Muscle of back (tissue), 13 donors: ENCODE measurements at places on chromosomes 2 and 18.

GRCh38 chr2:215188078-215188477 lies 49.7 kb upstream of the ABCA12 start:
- DNase-seq, result no peak

DNA sequence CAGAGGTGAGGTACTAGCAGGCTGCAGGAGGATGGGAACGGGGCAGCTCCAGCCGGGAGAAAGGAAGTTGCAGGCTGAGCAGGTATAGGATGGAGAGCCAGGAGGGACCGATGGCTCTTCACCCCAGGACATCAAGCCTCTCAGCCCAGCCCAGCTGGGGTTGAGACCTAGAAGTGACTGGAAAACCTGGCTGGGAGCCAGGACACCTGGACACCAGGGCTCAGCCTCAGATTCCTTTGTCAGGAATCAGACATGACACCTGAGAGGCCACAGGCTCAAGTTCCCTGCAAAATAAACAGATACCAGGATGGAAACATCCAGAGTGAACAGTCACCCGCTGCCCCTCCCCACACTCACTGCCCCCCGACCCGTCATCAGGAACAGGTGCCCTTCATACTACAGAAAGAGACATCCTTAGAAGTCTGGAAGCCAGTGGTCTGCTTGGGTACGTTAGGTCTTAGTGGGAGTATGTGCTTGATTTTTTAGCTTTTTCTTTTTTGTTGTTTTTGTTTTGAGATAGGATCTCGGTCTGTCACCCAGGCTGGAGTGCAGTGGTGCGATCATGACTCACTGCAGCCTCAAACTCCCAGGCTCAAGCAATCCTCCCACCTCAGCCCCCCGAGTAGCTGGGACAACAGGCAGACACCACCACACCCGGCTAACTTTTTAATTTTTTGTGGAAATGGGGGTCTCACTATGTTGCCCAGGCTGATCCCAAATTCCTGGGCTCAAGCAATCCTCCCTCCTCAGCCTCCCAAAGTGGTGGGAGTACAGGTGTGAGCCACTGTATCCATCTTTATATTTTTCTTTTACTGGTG lies 95.7 kb upstream of the STPG4 start:
- DNase-seq, result no peak

DNA sequence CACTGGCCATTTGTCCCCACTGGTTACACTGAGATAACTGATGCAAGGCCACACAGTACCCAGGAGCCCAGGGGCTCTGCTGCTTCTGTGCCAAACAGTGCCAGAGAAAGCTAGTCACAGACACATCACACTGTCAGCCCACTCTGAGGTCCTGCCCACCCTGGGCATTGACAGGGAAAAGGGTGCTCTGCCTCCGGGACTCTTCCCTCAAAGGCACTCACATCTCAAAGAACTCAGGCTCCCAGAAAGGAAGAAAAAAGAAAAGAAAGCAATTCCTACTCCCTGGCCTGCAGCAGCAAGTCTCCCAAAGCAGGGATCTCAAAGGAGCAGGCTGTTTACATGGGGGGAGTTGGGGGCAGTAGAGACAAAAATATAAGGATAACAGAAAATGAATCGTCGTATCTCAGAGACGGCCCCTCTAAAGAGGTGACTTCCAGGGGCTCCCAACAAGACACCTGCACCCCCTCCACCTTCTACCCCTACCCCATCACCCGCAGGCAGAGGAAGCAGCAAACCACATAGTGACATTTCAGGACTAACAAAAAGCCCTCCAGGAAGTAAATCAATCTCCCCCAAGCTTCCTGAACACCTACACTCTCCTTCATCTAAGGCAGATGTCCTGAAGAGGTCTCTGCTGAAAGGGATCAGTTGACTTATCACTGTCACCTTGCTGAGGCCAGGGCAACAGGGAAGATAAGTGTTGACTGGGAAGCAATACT lies 247.6 kb downstream of the TNS1 start:
- DNase-seq, result no peak

- DNase-seq, result no peak
Measured at GRCh38 chr2:152245653-152246052, 70.1 kb upstream of the STAM2 start.

DNA sequence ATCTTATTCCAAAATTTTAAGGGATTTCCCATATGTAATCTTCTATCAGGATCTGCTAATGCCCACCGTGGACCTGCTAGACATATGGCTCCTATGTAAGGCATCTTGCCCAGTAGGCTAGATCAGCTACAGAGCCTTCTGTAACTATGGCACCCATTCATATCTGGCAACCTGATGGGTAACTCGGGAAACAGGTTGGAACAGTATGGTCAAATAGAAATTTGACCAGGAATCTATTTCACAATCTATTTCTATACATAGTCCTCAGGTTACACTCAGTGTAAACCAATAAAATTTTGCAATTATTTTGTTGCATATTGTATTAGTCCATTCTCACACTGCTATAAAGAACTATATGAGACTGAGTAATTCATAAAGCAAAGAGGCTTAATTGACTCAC lies 93.3 kb downstream of the ST6GAL2 start:
- no peak for DNase-seq

GRCh38 chr2:155190342-155190741 lies 491.8 kb downstream of the KCNJ3 start:
- DNase-seq, result no peak

- DNase-seq, result peak; percentile 50
Measured at GRCh38 chr2:237931205-237931721, 35.6 kb upstream of the UBE2F start.

DNA sequence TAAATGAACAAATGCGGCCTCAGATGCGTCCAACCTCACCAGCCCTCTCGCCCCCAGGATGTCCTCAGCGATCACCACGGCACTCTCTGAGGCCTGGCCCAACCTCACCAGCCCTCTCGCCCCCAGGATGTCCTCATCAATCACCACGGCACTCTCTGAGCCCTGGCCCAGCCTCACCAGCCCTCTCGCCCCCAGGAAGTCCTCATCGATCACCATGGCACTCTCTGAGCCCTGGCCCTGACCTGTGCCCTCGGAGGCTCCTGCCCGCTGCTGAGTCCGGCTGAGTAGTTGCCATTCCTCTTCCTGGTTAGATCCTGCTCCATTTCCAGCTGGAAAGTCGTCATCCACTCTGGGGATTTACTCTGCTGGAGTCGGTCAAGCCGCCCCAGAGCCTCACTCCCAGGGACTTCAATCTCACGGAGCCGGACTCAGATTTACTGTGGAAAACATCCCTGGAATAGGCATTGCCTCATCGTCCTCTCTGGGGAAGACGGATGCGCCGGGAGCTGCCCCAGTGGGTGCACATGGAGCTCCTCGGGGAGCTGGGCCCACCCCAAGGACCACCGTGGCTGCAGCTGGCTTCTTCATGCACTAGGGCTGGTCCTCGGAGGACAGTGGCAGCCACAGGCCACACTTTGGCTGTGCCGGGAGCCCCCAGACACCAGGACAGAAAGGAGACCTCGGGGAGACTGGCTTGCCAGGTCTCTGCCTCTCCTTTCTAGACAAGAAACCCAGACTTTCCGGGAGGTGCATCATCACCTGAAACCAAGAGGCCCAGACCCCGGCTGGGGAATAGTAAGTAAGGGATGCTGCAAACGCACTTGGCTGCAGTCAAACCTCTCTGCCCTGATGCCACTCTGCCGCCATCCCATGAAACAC lies 230.6 kb downstream of the EIPR1 start:
- DNase-seq, result no peak

DNA sequence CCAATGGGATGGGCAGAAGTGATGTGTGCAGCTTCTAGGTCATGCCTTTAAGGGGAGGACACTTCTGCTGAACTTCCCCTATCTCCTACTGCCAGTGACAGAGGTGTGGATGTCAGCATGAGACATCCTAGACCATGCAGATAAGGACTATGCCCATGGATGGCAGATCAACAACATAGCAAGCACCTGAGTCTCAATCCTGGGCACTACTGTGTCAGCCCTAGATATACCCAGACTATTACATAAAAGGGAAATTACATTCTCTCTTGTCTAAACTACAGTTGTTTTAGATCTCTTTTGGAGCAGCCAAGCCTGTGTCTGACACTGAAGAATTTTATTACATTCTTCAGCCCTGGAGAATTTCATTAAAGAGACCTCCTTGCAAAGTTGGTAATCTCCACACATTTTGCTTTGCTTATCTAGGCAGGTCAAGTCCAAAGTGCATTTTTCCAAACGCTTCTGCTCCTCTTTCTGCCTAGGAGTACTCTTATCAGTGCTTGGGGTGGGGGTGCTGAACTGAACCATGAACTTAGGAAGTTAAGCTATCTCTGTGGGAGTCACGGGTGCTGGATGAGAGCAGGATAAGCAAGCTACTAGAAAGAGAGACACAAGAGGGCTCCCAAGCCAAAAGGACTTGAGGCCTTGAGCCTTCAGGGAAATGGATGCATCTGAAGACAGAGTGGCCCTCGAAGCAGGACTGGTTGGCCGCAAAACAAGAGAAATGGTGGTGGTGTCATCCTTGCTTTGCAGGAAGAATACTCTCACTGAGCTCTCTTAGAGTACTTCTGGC lies 95.2 kb upstream of the SPRED2 start:
- no peak for DNase-seq

DNA sequence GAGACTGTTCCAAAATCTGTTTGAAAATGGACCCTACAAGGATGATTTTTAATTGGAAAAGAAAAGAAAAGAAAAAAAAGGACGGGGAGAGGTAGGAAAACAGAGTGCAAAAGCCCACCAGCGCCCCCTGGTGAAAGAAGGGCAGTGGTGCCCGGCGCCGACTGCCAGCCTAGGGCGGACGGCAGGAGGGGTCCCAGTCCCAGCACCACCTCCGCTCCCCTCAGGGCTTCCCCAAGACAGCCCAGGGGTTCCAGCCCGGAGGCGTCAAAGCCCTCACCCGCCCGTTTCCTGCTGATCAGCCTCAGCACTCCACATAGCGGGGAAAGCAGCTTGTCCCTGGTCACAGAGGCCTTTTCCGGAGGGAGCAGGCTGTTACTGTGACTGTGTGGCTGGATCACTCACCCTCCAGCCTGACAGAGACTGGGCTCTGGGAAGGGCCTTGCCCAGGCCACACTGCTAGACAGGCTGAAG lies 213.9 kb downstream of the TFCP2L1 start:
- DNase-seq, result peak; percentile 87

DNA sequence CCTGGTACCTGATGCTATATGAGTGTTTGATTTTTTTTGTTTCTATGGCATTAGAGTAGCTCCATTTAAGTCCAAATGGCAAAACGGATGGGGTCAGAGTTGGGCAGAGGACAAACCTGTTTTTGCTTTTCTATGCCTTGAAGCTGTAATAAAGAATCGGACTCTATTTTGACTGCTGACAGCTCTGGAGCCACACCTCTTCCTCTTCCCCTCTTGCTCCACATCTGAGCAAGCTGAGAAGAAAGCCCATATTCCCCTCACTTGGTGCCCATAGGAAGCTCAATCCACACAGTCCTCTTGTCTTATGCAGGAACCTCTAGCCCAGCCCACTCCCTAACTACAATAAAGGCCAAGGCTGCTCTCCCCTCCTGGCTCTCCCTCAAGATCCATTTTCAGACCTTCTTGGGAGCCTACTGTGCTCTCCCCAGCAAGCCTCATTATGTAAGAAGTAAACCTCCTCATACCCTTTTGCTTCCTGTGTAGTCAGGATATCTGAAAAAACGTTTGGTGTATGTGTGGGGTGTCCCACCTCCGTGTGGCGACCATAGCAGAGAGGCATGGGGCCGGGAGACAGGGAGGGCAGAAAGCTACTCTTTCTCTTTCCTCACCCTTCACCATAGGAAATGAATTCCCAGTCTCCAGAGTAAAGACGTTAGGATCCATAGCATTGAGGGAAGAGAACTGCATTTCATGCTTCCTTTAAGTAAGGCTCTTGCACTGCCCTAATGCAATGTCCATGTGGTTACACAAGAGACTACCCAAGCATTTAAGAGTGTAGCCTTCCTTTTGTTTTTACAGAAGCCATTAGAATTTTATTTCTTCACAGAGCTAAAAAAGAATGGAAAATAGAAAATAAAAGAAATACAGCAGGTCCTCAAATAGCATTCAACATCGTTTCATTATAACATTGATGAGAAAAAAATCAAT lies 41.9 kb upstream of the RAPGEF4 start:
- no peak for DNase-seq

GRCh38 chr2:240182001-240182400 lies 41.5 kb upstream of the OTOS start:
- no peak for DNase-seq

DNA sequence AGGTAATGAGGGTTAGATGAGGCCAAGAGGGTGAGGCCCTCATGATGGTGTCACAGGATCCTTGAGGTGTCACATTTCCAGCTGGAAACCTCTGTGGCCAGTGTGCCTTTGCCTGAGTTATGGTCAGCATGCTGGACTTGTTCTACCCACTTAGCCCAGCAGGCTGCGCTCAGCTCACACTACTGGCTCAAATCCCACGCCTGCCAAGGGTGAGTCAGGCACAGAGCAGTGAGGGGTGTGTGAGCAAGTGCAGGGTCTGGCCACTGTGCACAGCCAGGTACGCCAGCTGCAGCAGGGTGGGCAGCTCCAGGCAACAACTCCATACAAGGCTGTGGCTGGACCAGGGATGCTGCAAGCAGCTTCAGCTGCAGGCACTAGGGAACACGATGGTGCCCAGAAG lies 616.6 kb upstream of the FSHR start:
- peak; percentile 9 for DNase-seq

DNA sequence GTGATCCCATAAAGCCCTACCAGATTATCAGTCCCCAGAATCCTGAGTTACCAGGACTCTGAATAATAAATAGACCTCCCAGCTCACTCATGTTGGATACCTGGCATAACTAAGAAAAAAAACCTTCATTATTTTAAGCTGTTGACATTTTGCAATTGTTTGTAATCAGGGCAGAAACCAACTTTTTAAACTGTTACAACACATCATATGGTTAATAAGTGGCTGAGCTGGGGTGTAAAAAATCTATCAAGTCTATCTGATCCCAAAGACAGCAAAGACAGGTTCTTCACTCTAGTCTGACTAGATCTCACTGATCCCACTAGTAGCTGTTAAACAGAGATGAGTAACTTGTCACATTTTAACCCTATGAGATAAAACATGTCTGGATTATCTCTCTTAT lies 370.3 kb downstream of the RIT2 start:
- no peak for DNase-seq

GRCh38 chr18:49841236-49842217 lies 28.2 kb upstream of the ACAA2 start:
- DNase-seq, result no peak

- DNase-seq, result peak; percentile 8
Measured at GRCh38 chr2:97664636-97664970, 759 bp upstream of the ACTR1B start.

DNA sequence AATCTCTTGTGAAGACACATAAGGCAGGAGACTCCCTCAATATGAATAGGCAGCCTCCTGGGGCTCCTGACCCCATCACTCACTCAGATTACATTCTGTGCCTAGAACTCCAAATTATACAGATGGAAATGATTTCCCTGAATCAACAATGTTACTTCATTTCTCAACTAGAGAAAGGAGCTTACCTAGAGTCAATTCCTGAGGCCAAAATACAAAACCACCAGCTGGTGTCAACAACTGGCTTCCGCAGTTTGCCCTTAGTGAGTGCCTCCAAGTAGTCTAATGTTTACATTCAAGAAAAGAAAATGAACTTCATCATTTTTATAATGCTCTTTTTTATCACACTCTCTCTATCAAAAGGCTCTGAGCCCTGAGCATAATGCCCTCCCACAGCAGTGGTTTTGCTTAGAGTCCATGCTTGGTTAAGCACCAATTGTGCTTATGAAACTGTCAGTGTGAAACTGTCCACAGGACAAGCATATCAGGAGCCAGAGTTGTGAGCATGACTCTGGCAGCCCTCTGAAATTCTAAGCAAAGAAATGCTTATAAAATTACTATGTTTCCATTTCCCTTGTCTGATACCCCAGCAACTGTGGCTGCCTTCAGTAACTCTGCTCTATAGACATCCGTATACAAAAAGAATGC lies 305.7 kb upstream of the PKDCC start:
- no peak for DNase-seq
